ENCODE measurements at places on chromosomes 5 and 9. TPM values are rescaled to one million over a fixed set of nuclear protein-coding genes. Genes with fewer than 3 reads are reported as not detected.

- no peak for DNase-seq
Observed at GRCh38 chr9:99588299-99588698, 233.4 kb upstream of the NR4A3 start.

- no peak for DNase-seq
Observed at GRCh38 chr5:135615581-135616260, 36.9 kb upstream of the CXCL14 start.

SH3TC2 gene
- 15.1 TPM for total RNA-seq

SLC1A1 gene
- 6.9 TPM for total RNA-seq

- DNase-seq, result no peak
Observed at GRCh38 chr5:32360906-32361305, 48.2 kb upstream of the MTMR12 start.

THBS4 gene
- 3.9 TPM for total RNA-seq

Measured in urinary bladder (tissue), 4 donors.